H1 (cell line): ENCODE measurements at places on chromosomes 3 and 15.

- no peak for DNase-seq
- H3K27ac ChIP-seq = no peak overlapping the region
- no peaks in the 10 kb centered on the region for H3K27me3 ChIP-seq
- H3K4me3 ChIP-seq = no peak overlapping the region
- no peaks in the 10 kb centered on the region for H3K36me3 ChIP-seq
These were observed 11.8 kb downstream of the GOLIM4 start for GRCh38 chr3:168083906-168084305.

DNA sequence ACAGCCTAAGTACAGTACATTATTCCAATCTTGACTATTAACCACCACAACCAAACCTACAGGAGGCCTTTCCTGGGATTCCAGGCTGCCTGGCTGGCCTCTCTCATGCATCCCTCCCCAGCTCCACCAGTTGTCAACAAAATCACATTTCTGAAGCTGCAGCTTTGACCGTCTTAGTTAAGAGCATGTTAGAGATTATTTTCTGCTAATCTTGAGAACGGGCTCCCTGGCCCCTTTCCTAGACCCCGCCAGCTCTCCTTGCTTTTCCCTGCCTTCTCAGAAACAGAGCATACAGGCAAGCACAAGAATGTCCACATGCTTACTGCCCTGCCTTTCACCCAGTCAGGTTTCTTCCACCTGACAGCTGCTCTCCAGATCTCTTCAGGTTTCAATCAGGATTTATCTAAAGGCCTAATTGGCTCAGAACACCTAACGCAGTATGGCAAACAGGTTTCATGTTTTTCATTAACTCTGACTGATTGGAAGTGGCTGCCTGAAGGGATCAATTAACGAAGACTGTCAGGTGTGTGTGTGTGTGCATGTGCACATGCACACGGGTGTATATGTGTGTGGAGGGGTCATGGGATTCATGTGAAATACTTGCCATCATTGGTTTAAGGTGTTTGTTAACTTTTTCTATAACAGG lies 12.3 kb downstream of the KY start:
- H3K36me3 ChIP-seq = no peaks in the 10 kb centered on the region
- H3K27me3 ChIP-seq = no peaks in the 10 kb centered on the region
- DNase-seq = no peak
- no peak overlapping the region for H3K27ac ChIP-seq
- no peaks in the 10 kb centered on the region; the same call in 1 of the 2 replicates for H3K4me1 ChIP-seq

GRCh38 chr3:41498847-41499246 lies 299.5 kb downstream of the CTNNB1 start:
- no peak overlapping the region for H3K27ac ChIP-seq
- no peaks in the 10 kb centered on the region for H3K27me3 ChIP-seq
- no peaks in the 10 kb centered on the region for H3K36me3 ChIP-seq
- no peaks in the 10 kb centered on the region for H3K4me1 ChIP-seq
- no peak for DNase-seq

DNA sequence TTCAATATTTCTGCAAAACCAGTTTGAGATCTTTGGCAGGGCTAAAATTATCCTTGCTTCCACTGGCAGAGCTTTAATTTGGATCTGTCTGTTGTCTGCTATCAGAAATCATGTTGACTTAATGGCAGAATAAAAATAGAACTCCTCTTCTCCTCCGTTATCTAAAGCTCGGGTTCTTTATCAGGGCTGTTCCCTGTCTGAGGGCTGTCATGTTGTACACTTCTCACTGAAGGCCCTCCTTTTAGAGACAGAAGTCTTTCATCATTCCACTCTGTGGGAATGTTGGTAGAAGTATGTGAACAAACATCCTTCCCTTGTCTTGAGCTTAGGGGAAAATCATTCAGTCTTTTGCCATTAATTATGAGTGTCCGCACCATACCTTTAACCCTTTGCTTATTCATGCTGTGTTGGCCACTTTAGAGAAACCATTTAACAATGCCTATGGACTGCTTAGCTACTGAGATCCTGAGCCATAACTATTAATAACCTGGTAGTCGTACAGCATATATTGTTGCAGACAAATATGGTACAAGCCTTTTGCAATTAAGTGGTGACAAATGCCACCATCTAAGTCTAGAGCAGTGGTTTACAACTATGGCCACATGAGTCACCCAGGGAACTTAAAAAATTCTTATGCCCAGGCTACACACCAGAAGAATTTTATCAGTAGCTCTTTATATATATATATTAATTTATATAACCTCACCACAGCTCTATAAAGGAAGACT lies 226.0 kb upstream of the TPM1 start:
- H3K4me1 ChIP-seq = no peaks in the 10 kb centered on the region
- H3K27ac ChIP-seq = no peak overlapping the region
- H3K4me3 ChIP-seq = no peak overlapping the region
- H3K36me3 ChIP-seq = no peaks in the 10 kb centered on the region
- H3K27me3 ChIP-seq = no peaks in the 10 kb centered on the region

GRCh38 chr3:155880286-155880685 lies 9.8 kb downstream of the GMPS start:
- H3K27me3 ChIP-seq = no peaks in the 10 kb centered on the region
- no peak overlapping the region for H3K4me3 ChIP-seq
- peaks cover 3% of the 10 kb centered on the region; the same call in 1 of the 2 replicates for H3K4me1 ChIP-seq
- no peak overlapping the region for H3K27ac ChIP-seq
- no peak for DNase-seq

GRCh38 chr15:40471808-40472150 lies 995 bp downstream of the CHST14 start:
- H3K4me1 ChIP-seq = peaks cover 17% of the 10 kb centered on the region
- no peak overlapping the region for H3K27ac ChIP-seq
- no peak for DNase-seq
- no peaks in the 10 kb centered on the region; the same call in 1 of the 2 replicates for H3K36me3 ChIP-seq
- H3K27me3 ChIP-seq = peaks cover 3% of the 10 kb centered on the region; the same call in 1 of the 2 replicates
- H3K4me3 ChIP-seq = peak overlapping the region; percentile 70

- H3K36me3 ChIP-seq = no peaks in the 10 kb centered on the region
- DNase-seq = no peak
- no peak overlapping the region for H3K4me3 ChIP-seq
- no peaks in the 10 kb centered on the region; the same call in 1 of the 2 replicates for H3K4me1 ChIP-seq
- H3K27me3 ChIP-seq = no peaks in the 10 kb centered on the region
These were observed 102.5 kb downstream of the ZMAT3 start for GRCh38 chr3:178969004-178969700.

DNA sequence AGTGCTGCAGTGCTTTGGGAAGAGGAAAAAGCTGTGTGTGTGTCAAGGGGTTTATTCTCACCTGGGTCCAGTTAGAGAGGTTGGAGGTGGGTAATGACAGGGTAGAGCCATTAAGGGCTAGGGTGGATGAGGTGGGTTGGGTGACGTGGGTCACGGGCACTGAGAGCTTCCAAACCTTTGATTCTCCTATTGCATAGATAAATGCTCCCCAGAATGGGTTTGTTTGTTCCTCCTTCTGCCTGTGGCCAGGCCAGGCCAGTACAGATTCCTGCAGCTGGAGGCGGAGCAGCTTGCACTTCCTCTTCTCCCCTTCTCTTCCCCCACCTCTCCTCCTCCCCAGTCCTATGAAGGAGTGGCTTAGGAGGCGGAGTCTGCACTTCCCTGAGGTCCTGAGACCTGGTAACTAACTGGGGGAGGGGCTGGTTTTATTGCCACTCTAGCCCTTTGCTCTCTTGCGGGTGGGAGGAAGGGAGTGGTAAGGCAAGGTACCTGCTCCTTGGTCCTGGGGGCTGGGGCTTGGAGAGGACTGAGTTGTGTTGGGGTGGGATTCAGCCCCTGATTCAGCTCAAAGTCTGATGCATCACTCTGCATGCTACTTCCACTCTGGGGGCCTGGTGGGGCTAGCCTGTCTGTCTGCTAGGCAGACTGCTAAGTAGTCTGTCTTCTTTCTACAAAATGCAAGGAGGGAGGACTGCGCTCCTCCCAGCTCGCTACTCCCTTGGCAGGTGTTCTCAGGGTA lies 3.5 kb downstream of the SPINT1 start:
- H3K27ac ChIP-seq = no peak overlapping the region
- peaks cover 25% of the 10 kb centered on the region for H3K36me3 ChIP-seq
- peak overlapping the region; percentile 84 for H3K4me3 ChIP-seq
- H3K27me3 ChIP-seq = peaks cover 2% of the 10 kb centered on the region; the same call in 1 of the 2 replicates

GRCh38 chr3:10867384-10867783 lies 51.4 kb downstream of the SLC6A11 start:
- no peak overlapping the region for H3K4me3 ChIP-seq
- no peaks in the 10 kb centered on the region for H3K4me1 ChIP-seq
- DNase-seq = peak; percentile 65
- no peak overlapping the region for H3K27ac ChIP-seq

DNA sequence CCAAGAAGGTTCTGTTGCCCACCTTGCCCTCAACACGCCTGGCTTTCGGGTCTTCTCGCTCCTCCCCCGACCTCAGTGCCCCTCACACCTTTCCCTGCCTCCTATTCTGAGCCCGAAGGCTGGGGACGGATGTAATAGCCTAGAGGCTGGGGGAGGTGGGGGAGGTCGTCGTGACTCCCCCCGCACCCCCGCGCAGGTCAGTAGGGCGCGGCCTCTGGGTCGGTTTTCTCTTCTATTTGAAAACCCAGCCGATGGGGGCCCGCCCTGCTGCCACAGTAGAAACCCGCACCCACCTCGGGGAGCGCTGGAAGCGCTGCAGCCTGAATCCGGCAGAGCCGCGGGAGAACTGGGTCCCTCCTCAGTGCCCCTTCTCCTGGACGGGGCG lies 1.0 kb upstream of the RBPMS2 start:
- DNase-seq = peak; percentile 67
- peak overlapping the region; percentile 81; the same call in 1 of the 2 replicates for H3K27ac ChIP-seq
- H3K36me3 ChIP-seq = no peaks in the 10 kb centered on the region
- H3K27me3 ChIP-seq = no peaks in the 10 kb centered on the region

DNA sequence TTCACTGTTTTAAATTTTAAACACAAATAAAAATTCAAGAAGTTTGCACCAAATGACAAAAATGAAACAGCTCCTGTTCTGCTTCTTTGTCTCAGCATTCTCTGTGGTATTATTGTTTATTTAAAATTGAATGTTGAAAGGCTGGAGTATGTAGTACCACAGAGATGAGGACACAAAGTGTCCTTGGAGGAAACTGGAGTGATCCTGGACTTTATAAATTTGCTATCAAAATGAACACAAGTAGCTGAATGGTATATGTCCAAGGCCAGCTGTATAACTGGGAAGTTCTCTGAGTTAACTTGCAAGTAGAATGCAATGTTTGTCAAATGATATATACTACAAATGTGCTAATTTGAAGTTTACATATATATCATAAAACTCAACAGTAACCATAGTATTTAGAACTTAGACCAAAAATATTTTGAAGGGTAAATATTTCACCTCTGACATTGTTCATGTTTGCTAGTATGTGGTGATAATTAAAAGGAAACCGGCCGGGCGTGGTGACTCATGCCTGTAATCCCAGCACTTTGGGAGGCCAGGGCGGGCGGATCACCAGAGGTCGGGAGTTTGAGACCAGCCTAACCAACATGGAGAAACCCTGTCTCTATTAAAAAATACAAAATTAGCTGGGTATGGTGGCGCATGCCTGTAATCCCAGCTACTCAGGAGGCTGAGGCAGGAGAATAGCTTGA lies 12.3 kb downstream of the BTLA start:
- H3K36me3 ChIP-seq = no peaks in the 10 kb centered on the region
- no peaks in the 10 kb centered on the region for H3K27me3 ChIP-seq
- H3K27ac ChIP-seq = no peak overlapping the region
- no peaks in the 10 kb centered on the region for H3K4me1 ChIP-seq
- no peak overlapping the region for H3K4me3 ChIP-seq

GRCh38 chr3:111519178-111519855 lies 22.7 kb upstream of the CD96 start:
- no peak overlapping the region for H3K27ac ChIP-seq
- no peak overlapping the region for H3K4me3 ChIP-seq
- no peak for DNase-seq
- H3K36me3 ChIP-seq = no peaks in the 10 kb centered on the region

GRCh38 chr3:74273555-74274402 lies 340.7 kb downstream of the CNTN3 start:
- 0 out of 2 replicates have a peak, but pooled peaks cover 2% of the 10 kb centered on the region for H3K4me1 ChIP-seq
- DNase-seq = no peak
- no peak overlapping the region for H3K27ac ChIP-seq
- no peaks in the 10 kb centered on the region for H3K36me3 ChIP-seq
- H3K27me3 ChIP-seq = no peaks in the 10 kb centered on the region

DNA sequence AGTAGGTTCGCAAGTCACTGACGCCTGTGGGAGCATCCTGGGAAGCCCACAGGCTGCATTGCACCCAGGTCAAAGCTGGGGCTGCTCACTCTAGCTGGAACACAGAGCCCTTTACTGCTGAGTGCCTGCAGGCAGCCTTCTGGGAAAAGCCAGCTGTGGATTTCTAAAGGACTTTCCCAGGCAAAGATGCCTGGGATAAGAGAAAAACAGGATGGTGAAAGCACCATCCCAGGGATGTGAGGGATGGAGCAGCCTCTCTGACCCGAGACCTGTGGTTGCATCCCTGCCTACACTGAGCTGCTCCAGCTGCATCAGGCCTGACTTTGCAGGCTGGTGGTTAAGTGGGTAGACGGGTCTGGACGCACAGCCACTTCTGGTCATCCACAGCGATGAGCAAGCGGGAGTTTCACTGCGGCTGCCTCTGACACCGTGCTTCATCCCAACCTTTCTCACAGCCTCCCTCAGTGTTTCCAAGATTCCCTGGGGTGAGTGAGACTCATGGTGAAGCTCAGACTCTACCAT lies 52.5 kb upstream of the AMOTL2 start:
- no peak for DNase-seq
- H3K27me3 ChIP-seq = no peaks in the 10 kb centered on the region; the same call in 1 of the 2 replicates
- H3K4me1 ChIP-seq = peaks cover 7% of the 10 kb centered on the region; the same call in 1 of the 2 replicates
- no peaks in the 10 kb centered on the region for H3K36me3 ChIP-seq

DNA sequence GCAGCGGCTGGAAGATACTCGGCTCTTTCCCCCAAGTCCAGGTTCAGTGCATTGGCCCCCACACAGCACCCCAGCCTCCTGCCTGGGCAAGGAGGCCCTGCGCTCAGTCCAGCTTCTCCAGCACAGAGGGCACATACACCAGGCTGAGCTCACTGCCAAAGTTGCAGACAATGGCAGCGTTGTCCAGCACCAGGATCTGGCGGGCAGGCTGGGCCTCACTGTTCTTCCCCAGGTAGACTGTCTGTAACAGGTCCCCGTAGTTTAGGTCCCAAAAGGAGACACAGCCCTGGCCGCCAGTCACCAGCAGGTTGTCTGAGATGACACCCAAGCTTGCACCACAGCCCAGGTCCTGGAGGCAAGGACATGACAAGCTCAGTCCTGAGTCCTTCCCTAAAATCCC lies 32.9 kb downstream of the PTPN23 start:
- DNase-seq = no peak
- H3K4me1 ChIP-seq = no peaks in the 10 kb centered on the region; the same call in 1 of the 2 replicates
- no peak overlapping the region for H3K4me3 ChIP-seq
- no peak overlapping the region for H3K27ac ChIP-seq
- H3K36me3 ChIP-seq = peaks cover 72% of the 10 kb centered on the region

GRCh38 chr3:172315401-172316091 lies 132.7 kb downstream of the GHSR start:
- H3K27ac ChIP-seq = no peak overlapping the region
- DNase-seq = no peak
